ENCODE measurements at places on chromosomes 7 and 10.

GRCh38 chr10:76874176-76874575 lies 763.4 kb downstream of the KCNMA1 start:
- no peak for DNase-seq

GRCh38 chr10:127998501-127999144 lies 91.7 kb downstream of the PTPRE start:
- DNase-seq: no peak

DNA sequence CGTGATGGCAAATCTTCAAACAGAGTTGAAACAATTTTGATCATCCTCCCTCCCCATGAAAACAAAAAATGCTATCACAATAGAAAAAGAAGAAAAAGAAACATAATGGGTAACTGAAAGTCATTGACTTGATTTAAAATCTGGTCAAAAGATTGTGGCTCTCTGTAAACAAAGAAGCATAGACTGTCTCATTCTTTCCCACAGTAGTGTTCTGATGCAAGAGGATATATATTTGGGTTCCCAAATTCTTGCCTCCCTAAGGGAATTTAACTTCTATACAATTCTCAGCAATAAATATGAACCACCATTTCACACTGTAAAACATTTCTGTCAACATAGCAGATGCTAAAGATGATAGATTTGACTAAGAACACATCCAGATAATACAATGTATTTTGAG lies 32.8 kb upstream of the MEOX2 start:
- no peak for DNase-seq

GRCh38 chr7:137846827-137847567 lies at the start of gene DGKI:
TSS of gene DGKI (minus strand) at chr7:137846974.
- no peak for DNase-seq

GRCh38 chr10:129932751-129933433 lies 31.2 kb downstream of the EBF3 start:
- DNase-seq: no peak

GRCh38 chr10:60979667-60980104 lies 35.7 kb upstream of the RHOBTB1 start:
- no peak for DNase-seq

- DNase-seq: no peak
Measured at GRCh38 chr7:37973915-37974314, 53.5 kb downstream of the EPDR1 start.

DNA sequence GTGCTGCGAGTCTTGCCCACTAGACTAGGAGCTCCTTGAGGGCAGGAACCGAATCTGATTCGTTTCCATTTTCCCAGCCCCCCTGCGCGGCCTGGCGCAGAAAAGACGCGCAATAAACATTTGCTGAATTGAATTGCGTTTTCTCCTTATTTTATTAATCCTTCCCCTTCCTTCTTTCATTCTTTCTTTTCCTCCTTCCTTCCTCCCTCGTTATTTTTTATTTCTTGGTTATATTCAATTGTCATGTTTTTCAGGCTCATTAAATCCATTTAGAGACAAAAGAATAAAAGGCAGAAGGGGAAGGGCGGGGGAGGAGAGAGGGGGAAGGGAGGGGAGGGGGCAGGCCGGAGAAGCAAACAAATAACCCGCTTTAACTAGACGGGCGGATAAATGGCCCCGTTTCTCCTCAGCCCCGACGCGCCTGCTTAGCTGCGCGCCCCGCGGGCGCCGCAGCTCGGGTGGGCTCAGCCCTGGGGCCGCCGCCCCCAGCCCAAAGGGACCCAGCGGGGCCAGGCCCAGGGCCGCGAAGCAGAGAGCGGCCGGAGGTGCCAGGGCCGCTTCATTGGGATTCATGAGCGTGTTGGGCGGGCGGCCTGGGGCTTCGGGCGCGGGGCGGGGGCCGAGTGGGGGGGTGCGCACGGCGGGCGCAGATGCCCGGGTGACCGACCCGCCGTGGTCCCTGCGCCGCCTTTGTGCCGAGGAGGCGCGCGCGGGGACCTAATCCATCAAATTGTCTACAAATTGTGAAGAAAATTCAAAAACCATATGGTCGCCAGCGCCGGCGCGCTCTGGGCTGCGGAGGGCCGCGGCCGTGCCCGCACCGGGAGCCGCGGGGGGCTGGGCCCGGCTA lies 5.0 kb downstream of the LBX1 start:
- no peak for DNase-seq

DNA sequence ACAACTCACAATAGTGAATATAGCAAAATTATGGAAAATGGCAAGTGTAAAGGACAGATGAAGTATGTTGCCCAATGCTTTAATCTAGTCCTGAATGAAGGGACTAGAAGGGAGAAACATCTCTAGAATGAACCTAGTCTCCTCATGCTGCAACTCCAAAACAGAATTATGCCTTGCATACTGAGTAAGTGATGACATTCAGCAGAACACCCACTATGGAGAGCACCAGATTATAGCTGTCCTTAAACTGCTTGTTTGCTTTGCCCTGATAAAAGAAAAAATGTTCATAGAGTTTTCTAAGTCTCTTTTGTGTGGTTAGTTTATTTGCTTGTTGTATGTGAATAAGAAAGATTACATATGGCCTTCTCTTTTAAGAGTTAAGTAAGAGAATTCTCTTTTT lies 7.8 kb upstream of the HGF start:
- DNase-seq: no peak

DNA sequence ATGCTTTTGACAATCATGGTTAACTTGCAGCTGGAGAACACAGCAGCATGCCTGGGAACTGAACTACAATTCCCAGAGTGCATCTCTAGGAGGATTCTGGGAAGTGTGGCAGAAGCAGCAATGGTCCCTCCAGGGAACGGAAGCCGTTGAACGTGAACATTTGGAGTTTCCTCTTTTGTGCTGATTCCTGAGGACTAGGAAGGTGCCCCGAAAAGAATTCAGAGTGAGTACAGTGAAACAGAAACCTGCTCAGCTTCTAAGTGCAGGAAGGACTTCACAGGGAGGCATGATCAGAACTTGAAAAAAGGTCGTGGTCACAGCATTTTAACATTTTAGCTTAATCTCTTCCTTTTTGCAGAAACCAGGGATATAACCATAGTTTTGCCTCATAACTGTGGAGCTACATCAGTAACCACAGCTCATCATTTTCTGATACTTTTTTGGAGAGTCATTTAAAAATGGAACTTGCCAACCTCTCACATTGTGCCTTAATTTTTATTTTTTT lies at the start of gene NUDT13:
Gene NUDT13 (plus strand): TSS at position 111 of the 505 bp plus-strand sequence. CDS start 3,911 bp downstream, outside the sequence.
- peak; percentile 32 for DNase-seq

DNA sequence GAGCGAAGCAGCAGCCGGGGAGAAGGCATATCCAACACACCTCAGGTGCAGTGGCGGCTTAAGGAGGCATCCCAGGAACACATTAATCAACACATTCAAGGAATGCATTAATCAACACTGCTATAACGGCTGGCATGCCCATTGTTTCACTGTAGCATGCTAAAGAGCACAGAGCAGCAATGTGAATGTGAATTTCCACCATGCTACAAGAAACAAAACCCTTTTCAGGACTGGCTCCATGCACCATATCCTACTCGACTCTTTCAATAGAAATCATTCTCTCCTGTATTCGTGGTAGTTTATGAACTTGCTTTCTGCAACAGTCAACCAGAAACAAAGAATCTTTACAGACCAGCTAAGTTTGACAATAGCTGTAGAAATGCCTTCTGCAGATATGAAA lies 149.0 kb downstream of the NRCAM start:
- no peak for DNase-seq

GRCh38 chr10:62696798-62697197 lies 107.7 kb upstream of the ADO start:
- no peak for DNase-seq

GRCh38 chr10:130224228-130224627 lies 88.0 kb downstream of the GLRX3 start:
- no peak for DNase-seq

GRCh38 chr10:79137300-79137756 lies 68.6 kb downstream of the ZMIZ1 start:
- no peak for DNase-seq

GRCh38 chr7:2230226-2230625 lies 2.5 kb downstream of the MAD1L1 start:
- no peak for DNase-seq

DNA sequence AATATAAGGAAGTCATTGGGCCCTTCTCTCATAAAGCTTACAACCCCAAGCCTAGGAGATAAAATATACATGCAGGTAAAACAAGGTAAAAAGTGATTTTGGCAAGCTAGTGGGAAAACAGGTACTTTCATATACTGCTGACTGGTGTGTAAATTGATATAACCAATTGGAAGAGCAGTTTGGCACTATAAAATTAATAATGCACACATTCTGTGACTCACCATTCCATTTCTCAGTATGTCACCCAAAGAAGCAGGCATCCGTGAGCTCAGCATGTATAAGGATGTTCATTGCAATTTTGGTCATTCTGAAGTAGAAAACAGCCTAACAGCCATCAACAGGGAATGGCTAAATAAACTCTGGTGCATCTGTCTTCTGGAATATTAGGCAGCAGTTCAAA lies 2.9 kb downstream of the MACROH2A2 start:
- no peak for DNase-seq

GRCh38 chr10:22305721-22306120 lies 10.5 kb upstream of the COMMD3 start:
- no peak for DNase-seq

DNA sequence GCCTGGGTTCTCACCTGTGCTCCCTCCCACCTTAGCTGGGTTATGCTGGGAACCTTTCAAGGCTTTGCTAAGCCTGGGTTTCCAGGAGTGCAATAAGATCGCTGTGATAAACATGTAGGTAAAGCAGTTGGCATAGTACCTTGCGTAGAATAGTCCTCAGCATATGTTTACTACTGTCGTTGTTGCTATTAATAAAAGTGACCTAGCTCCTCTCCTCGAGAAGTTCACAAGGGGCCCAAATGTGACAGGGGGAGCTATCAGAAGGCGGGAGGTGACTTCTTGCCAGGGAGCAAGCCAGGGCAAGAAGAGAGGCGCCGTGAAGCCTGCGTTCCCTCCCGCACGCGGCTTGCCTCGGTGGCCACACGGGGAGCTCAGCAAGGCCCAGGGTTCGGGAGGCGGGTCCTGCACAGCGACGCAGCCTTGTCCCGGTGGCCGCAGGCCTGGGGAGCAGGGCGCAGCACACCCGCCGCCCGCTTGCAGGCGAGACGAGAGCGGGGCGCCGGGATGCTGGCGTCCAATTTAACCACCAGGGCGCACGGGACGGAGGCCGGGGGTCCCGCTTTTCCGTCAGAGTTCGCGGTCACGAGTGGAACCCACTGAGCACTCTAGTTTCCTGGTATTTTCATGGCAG lies 106.2 kb downstream of the SNX10 start:
- peak; percentile 54 for DNase-seq

GRCh38 chr10:112271982-112272381 lies 11.2 kb upstream of the TECTB start:
- DNase-seq: no peak

DNA sequence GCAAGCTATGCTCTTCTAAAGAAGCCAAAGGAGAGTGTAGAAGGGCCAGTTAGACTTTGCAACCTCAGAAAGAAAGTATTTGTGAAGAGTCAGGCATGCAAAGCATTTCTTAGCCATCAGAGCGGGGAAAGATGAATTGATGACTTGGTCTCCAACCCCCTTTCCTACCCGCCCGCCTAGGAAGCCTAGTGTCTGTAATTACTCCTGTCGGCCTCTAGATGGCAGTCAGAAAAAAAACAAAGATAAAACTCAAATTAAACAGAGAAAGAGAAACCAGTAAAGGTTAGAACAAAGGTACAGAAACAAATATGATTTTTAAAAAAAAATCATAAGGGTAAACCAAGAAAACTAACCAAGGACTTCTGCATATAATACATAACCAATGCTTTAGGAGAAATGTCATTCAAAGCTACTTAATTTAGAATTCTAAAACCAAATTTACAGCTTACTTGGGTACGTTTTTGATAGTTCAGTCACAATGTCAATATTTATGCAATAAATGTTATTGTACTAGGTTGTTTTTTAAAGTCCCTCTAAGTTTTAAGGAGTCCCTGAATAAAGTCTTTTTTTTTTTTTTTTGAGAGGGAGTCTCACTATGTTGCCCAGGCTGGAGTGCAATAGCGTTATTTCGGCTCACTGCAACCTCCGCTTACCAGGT lies 97.6 kb downstream of the LYZL1 start:
- DNase-seq: peak; percentile 40

- DNase-seq: no peak
Measured at GRCh38 chr7:2288503-2288902, 25.7 kb downstream of the SNX8 start.

GRCh38 chr10:19983880-19984565 lies 167.8 kb downstream of the PLXDC2 start:
- DNase-seq: no peak

- DNase-seq: no peak
Measured at GRCh38 chr10:77680065-77680464, 42.5 kb upstream of the KCNMA1 start.

DNA sequence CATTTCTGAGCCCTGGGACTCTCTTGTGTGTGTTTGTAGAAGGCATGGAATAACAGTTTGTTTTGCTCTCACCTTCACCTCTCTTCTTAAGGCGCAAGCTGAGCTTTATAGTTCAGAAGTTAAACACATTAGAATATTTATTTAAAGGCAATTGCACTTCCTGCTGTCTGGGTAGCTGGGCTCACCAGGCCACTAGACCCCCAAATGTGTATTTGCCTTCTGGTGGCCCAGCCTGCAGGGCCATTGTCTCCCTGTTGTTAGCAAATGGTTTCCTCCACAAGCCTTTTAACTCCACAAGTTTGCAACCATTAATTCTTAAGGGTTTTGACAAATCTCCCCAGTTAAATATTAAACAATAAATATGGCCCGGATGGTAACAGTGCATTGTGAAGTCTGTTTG lies 31.1 kb upstream of the NEUROD6 start:
- no peak for DNase-seq

DNA sequence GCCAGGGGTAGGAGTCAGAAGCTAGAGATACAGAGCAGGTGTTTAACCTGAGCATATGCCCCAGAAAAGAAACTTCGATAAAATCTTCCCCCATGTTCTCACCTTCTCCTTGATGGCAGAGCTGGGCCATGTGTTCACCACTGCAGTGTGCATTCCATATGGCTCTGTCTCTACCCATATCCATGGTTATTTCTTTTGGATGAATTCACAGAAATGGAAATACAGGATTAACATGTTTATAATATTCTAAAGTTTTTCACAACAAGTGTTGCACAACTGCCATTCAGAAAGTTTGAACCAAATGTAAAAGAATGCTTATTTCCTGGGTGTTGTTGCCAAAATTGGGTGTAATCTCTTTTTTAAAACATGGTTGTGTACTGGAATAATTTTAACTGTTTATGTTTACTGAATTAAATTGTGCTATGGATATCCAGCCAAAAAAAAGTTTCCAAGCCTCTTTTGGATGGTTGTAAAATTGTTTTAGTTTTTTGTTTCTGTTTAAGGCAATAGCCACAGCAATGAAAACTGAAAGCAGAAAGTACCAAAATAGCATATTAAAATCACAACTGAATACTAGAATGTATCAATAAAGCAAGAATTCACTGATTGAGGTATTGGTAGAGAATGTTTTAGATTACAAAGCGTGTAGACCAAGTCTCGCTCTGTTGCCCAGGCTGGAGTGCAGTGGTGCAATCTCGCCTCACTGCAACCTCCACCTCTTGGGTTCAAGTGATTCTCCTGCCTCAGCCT lies 19.9 kb upstream of the CCNY start:
- no peak for DNase-seq

- no peak for DNase-seq
Measured at GRCh38 chr7:44216019-44216418, 15.2 kb downstream of the YKT6 start.

Measured in HuH-7.5 (cell line).